NCI-H2081 (cell line): ENCODE measurements at places on chromosomes 2 and 18.
A peak's percentile ranks its signal among the peaks of the same experiment; 100 is the strongest.

DNA sequence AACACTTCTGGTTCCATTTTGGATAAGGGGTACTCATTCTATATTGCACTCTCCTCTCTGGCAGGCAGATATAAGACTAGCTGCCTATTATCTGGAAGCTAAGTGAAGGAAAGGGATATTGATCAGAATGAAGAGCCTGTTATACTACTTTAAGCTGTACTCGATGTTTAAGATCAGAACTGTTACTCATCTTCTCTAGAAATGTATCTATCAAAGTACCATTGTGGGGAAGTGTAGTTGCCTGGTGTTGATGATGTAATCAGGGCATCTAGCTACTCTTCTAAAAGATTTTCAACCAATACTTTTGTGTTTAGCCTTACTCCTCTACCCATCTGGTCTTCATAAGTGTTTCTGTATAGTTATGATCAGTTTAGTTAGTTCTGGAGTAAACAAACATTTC lies 5.8 kb downstream of the CAMKMT start:
- no peak for DNase-seq

DNA sequence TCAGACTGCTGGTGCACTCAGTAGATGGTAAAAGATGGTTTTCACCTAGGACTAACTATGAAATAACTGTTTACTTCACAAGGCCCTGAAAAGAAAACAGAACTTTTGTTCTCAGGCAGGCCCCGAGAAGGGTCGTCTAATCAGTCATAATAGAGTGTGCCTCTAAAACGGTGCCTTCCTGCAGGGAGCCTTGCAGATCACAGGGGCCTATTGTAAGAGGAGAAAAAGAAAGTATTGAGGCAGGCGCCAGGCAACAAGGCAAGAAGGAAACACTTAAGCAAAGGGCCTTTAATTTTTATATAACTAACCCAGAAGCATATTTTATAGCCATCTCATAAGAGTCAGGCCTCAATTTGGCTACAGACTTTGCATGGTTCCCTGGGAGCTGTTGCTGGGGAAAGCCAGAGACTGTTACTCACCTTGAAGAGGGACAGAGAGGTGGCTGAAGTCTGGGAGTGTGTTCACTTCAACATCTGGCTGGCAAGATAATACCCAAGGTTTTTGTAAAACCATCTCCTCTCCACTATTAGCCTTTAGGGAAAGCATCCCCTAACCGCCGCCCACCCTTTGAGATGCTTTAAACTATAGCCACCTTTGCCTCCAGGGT lies 117.1 kb downstream of the PRPF40A start:
- DNase-seq = no peak

GRCh38 chr2:143697744-143698143 lies 568.5 kb downstream of the ARHGAP15 start:
- no peak for DNase-seq

DNA sequence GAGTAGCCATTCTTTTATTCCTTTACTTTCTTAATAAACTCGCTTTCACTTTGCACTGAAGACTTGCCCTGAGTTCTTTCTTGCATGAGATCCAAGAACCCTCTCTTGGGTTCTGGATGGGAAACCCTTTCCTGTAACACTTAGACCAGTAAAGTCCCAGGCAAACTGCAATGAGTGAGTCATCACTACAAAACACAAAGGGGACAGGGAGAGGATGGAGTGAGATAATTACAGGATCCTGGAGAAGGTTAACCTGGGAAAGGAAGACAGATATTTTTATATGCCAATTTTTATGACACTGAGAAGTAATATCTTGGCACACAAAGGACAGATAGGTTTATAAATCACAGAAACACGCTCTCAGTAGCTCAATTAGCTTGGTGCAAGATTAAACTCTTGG lies 48.7 kb downstream of the EHD3 start:
- DNase-seq = no peak

DNA sequence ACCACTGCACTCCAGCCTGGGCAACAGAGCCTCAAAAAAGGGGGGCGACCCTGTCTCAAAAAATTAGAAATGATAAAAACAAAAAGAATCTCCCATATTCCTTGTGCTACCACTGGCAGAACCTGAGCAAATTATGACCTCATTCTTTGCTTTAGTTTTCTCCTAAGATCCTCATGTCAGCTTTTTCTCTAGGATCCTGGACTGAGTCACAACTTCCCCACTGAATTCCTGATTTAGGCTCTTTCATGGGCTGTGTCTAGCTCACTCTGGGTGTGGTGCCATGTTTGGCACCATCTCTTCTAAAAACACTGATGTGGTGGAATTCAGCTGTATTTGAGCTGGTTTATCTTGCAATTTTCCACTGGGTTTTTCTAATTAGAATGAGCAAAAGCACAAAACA lies 37.1 kb downstream of the EXOC6B start:
- no peak for DNase-seq

DNA sequence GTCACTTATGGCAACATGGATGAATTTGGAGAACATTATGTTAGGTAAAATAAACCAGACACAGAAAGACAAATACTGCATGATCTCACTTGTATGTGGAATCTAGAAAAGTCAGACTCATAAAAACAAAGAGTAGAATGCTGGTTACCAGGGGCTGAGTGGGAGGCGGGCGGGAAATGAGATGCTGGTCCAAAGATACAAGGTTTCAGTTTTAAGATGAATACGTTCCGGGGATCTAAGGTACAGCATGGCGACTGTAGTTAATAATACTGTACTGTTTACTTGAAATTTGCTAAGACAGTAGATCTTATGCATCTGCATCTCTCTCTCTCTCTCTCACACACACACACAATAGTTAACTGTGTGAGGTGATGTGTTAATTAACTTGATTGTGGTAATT lies 14.2 kb downstream of the FAM110C start:
- DNase-seq = no peak

GRCh38 chr18:9766740-9767139 lies 58.6 kb downstream of the RAB31 start:
- DNase-seq = no peak

- no peak for DNase-seq
These were observed 13.8 kb upstream of the KCNF1 start for GRCh38 chr2:10897956-10898355.

DNA sequence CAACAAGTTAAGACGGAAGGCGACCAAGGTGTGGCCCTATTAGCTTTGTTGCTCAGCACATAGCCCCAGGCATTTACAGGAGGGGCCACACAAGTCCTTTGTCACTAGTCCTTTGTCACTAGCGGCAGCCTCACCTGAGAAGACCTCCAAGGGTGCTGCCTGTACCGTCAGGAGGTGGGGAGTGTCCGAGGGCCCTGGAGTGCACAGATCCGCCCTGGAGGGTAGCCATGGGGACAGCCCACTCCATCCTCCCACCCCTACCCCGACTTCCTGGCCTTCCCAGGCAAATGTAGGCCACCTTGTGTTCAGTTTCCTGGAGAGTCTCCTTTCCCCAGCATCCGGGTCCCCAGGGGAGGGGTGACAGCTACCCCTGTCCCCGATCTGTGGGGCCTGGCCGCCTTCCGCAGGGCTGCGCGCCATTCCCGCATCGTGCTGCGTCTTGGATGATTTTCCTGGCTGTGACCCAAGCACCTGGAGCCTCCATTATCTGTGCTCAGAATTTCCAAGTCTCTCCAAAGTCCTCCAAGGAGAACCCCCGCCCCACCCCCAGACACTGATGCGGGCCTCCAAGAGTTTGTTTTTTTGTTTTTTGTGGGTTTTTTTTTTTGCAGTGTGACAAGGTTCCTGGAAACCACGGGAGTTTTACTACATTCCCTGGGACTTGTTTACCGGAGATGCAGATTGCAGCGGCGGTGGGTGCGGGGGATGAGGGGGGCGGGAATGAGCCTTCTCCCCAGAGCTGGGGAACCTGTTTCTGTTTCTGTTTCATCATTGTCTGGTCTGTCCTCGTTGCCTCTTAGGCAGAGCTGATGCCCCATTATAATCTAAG lies 28.6 kb downstream of the TEX44 start:
- DNase-seq = peak; percentile 12

GRCh38 chr2:127596311-127597045 lies 49.5 kb upstream of the GPR17 start:
- no peak for DNase-seq

DNA sequence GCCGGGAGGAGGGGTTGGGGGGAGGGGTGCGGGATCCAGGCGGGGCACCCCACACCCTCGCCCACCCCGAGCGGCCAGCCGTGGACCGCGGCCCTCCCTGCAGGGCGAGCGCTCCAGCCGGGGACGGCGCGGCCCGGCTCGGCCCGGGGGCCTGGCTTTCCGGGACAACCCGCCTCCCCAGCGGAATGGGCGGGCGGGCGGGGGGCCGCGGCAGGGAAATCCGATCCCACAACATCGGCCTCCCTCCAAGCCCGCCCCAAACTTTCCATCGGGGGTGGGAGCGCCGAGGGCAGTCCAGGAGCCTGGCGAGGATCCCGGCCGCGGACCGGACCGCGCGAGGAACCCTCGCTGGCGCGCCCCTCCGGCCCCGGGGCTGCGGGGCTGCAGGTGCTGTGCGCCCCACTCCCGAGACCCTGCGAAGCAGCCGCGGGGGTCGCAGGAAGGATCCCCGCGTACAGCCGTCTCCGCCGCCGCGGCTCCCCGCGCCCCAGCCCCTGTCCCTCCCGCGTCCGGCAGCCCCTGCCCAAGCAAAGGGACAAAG lies 529 bp downstream of the SEMA4C start:
- peak; percentile 56 for DNase-seq

- no peak for DNase-seq
These were observed 4.5 kb upstream of the COL3A1 start for GRCh38 chr2:188969651-188970050.

GRCh38 chr2:97735161-97735561 lies 21.8 kb downstream of the ZAP70 start:
- DNase-seq = no peak

- no peak for DNase-seq
These were observed 550.7 kb downstream of the THSD7B start for GRCh38 chr2:137316075-137316474.

GRCh38 chr2:168245074-168245825 lies 2.1 kb downstream of the STK39 start:
- DNase-seq = no peak

DNA sequence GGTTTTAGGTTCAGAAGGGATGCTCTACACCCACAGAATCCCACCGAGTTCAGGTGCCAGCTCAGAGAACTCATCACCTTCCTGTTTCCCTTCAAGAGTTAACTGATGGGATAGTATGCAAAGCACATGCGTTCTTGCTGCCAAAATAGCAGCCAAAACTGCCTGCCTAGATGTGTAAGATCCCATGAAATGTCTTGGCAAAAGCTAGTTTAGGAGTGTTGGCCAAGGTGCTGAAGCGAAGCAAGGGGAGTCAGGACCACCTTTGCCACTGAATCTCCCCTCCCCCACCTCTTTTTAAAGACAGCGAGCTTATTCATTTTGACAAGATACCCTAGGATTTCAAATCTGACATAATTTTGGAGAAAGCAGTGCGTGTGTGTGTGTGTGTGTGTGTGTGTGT lies 2.1 kb downstream of the DOCK10 start:
- DNase-seq = no peak

- DNase-seq = no peak
These were observed 63.8 kb upstream of the MSH6 start for GRCh38 chr2:47719099-47719498.

DNA sequence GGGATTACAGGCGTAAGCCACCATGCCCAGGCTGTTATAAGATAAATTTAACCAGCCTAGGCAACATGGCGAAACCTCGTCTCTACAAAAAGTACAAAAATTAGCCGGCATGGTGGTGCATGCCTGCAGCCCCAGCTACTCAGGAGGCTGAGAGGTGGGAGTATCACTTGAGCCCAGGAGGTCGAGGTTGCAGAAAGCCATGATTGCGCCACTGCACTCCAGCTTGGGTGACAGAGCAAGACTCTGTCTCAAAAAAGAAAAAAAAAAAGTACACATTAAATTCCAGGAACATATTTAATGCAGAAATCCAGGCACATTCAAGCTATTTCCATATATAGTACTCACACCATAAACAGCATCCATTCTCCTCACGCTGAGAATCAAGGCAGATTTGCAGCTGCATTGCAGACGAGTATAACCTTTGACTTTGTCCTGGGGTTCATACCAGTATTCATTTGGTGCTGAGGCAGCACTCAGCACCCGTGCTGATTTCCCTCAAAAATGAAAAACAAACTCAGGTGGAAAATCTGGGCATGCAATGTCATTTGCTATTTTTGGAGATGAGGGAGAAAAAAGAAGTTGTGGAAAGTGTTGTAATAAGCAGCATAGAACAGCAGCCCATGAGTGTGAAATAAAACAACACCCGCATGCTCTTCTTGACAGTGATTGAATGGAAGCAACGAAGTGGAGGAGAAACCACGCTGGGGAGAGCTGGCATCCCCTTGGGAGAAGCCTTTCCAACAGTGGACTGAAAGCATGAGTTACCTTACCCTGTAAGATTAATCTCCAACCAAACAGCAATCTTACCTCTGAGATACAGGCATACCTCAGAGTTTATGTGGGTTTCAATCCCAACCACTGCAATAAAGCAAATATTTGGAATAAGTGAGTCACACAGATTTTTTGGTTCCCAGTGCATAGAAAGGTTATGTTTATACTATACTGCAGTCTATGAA lies 46.8 kb upstream of the ANXA4 start:
- DNase-seq = no peak
